Osteocyte (in vitro differentiated cells): ENCODE measurements at places on chromosomes 1 and 21. TPM values are rescaled to one million over a fixed set of nuclear protein-coding genes. Genes with fewer than 3 reads are reported as not detected.

The SLC2A5 gene
- 0.39 TPM in 1 of 2 replicates, not detected in the other for total RNA-seq

The NUDT4B gene
- total RNA-seq = 0.68 TPM in 1 of 2 replicates, not detected in the other

The PMVK gene
- 29.5 and 34.5 TPM in 2 replicates for total RNA-seq

The GPR25 gene
- not detected in 2 replicates for total RNA-seq

The ANGPTL3 gene
- total RNA-seq = not detected in 2 replicates

GRCh38 chr1:71738910-71739309 is 543.4 kb downstream of the NEGR1 start:
- H3K4me1 ChIP-seq = peaks cover 4% of the 10 kb centered on the region
- H3K4me3 ChIP-seq = no peak overlapping the region
- no peaks in the 10 kb centered on the region for H3K36me3 ChIP-seq
- DNase-seq = no peak
- no peak overlapping the region for H3K27ac ChIP-seq
- H3K27me3 ChIP-seq = no peaks in the 10 kb centered on the region

- DNase-seq = no peak
- no peaks in the 10 kb centered on the region for H3K27me3 ChIP-seq
- H3K36me3 ChIP-seq = no peaks in the 10 kb centered on the region
- H3K4me1 ChIP-seq = peaks cover 7% of the 10 kb centered on the region
These were observed 14.4 kb downstream of the CD58 start for GRCh38 chr1:116556289-116557006.

DNA sequence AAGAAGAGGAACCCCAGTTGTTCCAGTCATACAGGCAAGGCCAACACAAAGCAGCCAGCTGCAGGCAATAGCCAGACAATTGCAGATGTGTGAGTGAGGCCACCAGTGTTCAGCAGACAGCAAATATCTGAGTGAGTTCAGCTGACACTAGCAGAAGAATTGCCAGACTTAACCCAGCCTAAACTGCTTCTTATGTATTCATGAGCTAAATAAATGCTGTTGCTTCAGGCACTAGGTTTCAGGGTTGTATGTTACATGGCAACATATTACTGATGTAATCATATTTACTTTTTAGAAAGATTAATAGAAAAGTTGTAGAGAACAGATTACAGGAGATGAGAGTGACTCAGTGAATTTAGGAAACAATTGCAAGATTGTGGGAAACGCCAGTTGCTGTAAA is 129.8 kb upstream of the CHODL start:
- no peak overlapping the region for H3K4me3 ChIP-seq
- H3K27ac ChIP-seq = no peak overlapping the region
- no peak for DNase-seq
- no peaks in the 10 kb centered on the region for H3K27me3 ChIP-seq

- H3K27me3 ChIP-seq = no peaks in the 10 kb centered on the region
- peaks cover 18% of the 10 kb centered on the region for H3K36me3 ChIP-seq
- peaks cover 32% of the 10 kb centered on the region for H3K4me1 ChIP-seq
- no peak for DNase-seq
These were observed 38.6 kb downstream of the RNF11 start for GRCh38 chr1:51274676-51275075.
